ENCODE measurements at places on chromosomes 5 and 9.

- DNase-seq, result no peak
Measured at GRCh38 chr9:127651697-127652610, 39.9 kb downstream of the STXBP1 start.

- DNase-seq, result no peak
Measured at GRCh38 chr5:124920909-124921666, 174.6 kb upstream of the ZNF608 start.

GRCh38 chr5:1779782-1780613, 19.6 kb downstream of the MRPL36 start:
- no peak for DNase-seq

DNA sequence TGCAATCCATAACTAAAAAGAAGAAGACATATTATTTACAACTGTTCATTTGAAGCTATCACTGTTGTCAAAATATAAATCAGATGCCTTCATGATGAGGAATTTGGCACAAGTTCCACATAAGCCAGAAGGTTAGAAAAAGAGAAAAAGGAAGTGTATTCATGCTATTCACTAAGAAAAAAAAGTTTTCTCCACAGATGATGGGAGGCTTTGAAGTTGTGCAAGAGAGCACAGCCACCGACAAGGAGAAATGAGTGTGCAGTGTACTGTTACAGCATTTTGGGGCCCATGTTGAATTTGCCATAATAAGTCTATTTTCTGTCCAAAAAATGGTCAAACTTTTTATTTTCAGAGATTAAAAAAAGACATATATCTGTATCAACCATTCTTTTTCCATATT, 32.9 kb upstream of the IFNK start:
- no peak for DNase-seq

- DNase-seq, result no peak
Measured at GRCh38 chr5:145551714-145552113, 283.4 kb downstream of the PRELID2 start.
